ENCODE measurements at places on chromosomes 2 and 18.

DNA sequence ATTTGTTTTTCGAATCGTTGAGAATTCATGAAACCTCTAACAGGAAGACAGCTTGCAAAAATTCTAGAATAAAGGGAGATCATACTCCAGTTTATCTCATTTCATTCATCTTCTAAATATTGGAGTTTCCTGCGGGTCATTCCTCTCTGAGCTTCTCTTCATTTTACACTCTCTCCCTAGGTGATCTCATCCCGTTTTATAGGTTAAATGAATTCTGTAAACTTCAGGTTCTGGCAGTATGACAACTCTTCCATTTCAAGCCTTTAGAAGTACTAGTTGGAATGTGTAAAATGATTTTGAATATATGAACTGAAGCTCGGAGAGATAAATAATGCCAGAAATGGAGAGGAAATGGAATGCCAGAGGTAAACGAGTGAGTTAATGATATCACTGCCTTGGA lies 312.4 kb downstream of the METTL4 start:
- no peaks in the 10 kb centered on the region for H3K27me3 ChIP-seq
- H3K4me3 ChIP-seq = no peak overlapping the region
- DNase-seq = no peak
- H3K36me3 ChIP-seq = no peaks in the 10 kb centered on the region

- H3K27ac ChIP-seq = no peak overlapping the region
- no peaks in the 10 kb centered on the region for H3K27me3 ChIP-seq
- no peak overlapping the region for H3K4me3 ChIP-seq
- H3K36me3 ChIP-seq = no peaks in the 10 kb centered on the region
- DNase-seq = no peak
- H3K4me1 ChIP-seq = no peaks in the 10 kb centered on the region
Measured at GRCh38 chr2:224918626-224919471, 123.4 kb downstream of the DOCK10 start.

GRCh38 chr18:74683573-74683972 lies 85.9 kb downstream of the ZNF407 start:
- H3K27me3 ChIP-seq = no peaks in the 10 kb centered on the region
- H3K4me1 ChIP-seq = peaks cover 12% of the 10 kb centered on the region
- H3K27ac ChIP-seq = no peak overlapping the region
- no peak overlapping the region for H3K4me3 ChIP-seq
- H3K36me3 ChIP-seq = no peaks in the 10 kb centered on the region
- no peak for DNase-seq

GRCh38 chr2:114769110-114769509 lies 326.7 kb downstream of the DPP10 start:
- no peak for DNase-seq
- H3K27me3 ChIP-seq = no peaks in the 10 kb centered on the region
- no peaks in the 10 kb centered on the region for H3K36me3 ChIP-seq

GRCh38 chr2:104340879-104341828 lies 512.8 kb upstream of the POU3F3 start:
- H3K36me3 ChIP-seq = no peaks in the 10 kb centered on the region
- peaks cover 3% of the 10 kb centered on the region for H3K27me3 ChIP-seq
- DNase-seq = no peak
- H3K27ac ChIP-seq = no peak overlapping the region

GRCh38 chr2:126302043-126302442 lies 353.9 kb upstream of the GYPC start:
- H3K27me3 ChIP-seq = no peaks in the 10 kb centered on the region
- DNase-seq = no peak
- H3K4me1 ChIP-seq = no peaks in the 10 kb centered on the region

GRCh38 chr2:75959724-75960471 lies 249.2 kb upstream of the GCFC2 start:
- H3K36me3 ChIP-seq = no peaks in the 10 kb centered on the region
- H3K27ac ChIP-seq = peak overlapping the region; percentile 23
- no peaks in the 10 kb centered on the region for H3K27me3 ChIP-seq
- no peak for DNase-seq
- no peak overlapping the region for H3K4me3 ChIP-seq

GRCh38 chr2:2015646-2016045 lies 271.3 kb upstream of the PXDN start:
- H3K4me3 ChIP-seq = no peak overlapping the region
- no peak overlapping the region for H3K27ac ChIP-seq
- no peak for DNase-seq
- no peaks in the 10 kb centered on the region for H3K36me3 ChIP-seq
- no peaks in the 10 kb centered on the region for H3K4me1 ChIP-seq
- no peaks in the 10 kb centered on the region for H3K27me3 ChIP-seq

DNA sequence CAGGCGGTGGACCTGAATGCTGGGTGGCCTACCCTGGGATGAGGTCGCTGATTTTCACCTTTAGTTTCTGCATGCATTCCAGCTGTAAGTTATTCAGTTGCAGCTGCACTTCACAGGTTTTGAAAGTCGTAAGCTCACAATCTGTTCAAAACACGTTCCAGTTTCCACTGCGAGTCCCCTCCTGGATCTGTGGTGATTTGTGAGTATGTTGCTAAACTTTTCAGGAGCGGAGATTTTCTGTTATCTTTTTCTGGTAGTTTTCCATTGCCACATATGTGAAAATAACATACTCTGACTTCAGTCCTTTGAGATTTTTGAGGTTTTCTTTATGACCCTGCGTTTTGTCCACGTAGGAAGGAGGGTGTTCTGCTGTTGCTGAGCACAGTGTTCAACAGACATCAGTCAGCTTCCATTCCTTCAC lies 102.1 kb downstream of the SNTG2 start:
- no peak overlapping the region for H3K4me3 ChIP-seq
- H3K27ac ChIP-seq = no peak overlapping the region
- DNase-seq = no peak
- no peaks in the 10 kb centered on the region for H3K36me3 ChIP-seq

DNA sequence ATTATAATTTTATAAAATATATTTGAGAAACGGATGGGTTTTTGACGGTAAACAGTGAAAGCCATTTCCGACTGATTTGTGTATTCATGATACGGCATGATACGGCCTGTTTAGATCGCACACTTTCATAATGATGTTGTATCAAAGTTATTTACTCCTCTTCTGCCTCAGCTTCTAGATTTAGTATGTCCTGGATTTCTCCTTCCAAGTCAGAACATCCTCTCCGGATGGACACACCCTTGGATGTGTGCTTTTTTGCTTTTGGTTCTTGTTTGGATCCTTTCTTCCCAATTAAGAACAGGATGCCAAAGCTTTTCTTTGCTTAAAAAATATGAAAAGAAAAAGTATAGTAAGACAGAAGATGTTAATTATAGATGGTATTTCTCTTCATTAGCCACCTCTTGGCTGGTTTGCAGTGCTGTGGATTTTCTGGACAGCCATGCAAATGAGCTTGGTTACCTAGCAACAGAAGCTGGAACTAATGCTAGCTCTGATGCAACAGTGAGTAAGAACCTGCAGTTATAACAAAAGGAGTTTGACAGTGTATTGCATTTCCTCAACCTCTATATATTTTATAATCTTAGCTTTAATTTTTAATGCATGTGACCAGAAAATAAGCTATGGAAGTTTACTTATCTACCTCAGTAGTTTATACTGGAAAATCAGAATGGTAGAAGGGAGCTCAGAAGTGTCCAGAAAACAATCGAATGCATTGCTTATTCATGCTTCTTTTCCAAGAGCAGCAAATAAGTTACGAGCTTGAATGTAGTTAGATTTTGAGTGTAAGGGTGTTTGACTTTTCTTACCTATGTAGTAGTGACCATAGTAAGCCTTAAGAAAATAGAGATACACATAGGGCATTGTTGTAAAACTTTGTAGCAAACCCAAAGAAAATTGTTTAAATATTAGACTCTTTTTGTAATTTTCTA lies 27.9 kb downstream of the RMND5A start:
- no peak for DNase-seq
- H3K4me1 ChIP-seq = peaks cover 8% of the 10 kb centered on the region
- no peak overlapping the region for H3K27ac ChIP-seq
- H3K4me3 ChIP-seq = no peak overlapping the region
- peaks cover 28% of the 10 kb centered on the region for H3K36me3 ChIP-seq

- H3K4me1 ChIP-seq = no peaks in the 10 kb centered on the region
- H3K27me3 ChIP-seq = no peaks in the 10 kb centered on the region
- no peak for DNase-seq
Measured at GRCh38 chr18:50356036-50356945, 18.6 kb upstream of the SKA1 start.

Measured in RWPE2 (cell line).